Activated effector memory CD4-positive, alpha-beta T cell treated with anti-CD3 and anti-CD28 coated beads, Interleukin-2, amount 50 U/mL, for 16 hours (primary cell): ENCODE measurements at places on chromosomes 12 and 14.
A peak's percentile ranks its signal among the peaks of the same experiment; 100 is the strongest.

GRCh38 chr14:74018174-74018585 lies 908 bp downstream of the ENTPD5 start:
- no peak for DNase-seq

DNA sequence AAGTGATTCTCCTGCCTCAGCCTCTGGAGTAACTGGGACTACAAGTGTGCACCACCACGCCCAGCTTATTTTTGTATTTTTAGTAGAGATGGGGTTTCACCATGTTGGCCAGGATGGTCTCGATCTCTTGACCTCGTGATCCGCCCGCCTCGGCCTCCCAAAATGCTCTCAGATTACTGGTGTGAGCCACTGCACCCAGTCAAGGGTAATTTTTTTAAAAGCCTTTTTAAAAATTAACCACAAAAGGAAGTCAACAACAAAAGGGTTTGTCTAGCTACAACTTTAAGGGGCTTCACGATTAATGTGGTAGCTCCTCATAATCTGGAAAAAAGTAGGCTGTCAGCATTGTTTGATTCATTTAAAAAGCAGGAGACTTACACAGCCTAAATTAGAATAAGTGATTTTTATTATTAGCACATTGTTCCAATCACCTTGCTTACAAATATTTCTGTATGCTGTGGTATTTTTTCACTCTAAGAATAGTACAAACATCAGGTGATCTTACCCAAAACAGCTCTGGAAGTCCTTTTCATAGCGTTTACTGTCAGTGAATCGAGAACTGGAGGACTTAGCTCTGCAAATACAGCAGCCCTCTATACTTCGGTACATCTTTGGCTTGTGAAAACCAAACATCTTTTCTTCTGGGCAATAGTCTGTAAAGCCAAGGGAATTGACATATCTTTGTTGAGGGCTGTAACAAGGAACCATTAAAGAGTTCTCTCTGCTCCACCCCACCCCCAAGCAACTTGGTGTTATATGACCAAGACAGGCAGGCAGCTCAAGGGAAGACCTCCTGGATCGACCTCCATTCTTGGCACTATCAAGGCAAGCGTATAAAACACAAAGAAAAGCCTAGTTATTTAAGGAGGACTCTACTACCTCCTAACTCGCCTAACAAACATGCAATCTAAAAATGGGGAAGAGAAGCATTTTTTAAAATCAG lies 28.1 kb downstream of the SINHCAF start:
- DNase-seq: no peak

- no peak for DNase-seq
Measured at GRCh38 chr12:132484891-132485441, 5.0 kb upstream of the FBRSL1 start.

GRCh38 chr14:77791225-77791600 lies 8.7 kb upstream of the ADCK1 start:
- DNase-seq: no peak

- no peak for DNase-seq
Measured at GRCh38 chr12:63045020-63045860, 105.8 kb downstream of the AVPR1A start.

DNA sequence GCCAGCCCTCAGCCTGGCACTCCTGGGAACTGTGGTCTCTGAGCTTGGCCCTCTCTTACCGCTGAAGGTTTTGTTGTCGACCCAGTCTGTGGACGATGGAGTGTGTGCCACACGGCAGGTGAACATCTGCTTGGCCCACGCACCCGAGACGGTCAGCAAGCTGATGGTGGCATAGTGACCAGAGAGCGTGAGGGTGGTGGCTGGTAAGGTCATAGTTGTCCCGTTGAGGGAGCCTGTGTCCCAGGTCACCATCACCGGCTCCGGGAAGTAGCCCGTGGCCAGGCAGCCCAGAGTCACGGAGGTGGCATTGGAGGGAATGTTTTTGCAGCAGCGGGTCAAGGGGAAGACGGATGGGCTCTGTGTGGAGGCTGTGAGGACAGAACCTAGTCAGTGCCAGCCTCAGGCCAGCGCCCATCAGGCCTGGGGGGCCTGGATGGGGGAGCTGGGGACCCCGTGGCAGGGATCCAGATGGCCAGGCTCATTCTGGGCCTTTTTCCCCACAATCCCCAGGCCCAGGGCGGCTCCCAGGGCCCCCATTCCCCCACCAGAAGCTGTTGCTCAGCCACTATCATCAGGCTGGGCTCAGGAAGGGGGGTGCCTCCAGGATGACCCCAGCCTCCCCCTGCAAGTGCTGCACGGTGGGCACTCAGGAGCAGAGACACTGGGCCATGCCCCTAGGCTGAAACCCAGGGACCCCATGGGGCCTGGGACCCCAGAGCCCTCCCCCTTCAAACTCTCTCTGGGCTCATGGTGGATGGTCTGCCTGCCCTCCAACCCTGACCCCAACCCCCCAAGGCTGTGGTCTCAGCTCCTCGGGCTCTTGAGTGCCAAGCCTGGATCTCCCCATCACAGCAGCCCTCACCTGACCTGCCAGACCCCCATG lies 75.2 kb downstream of the TMEM121 start:
- DNase-seq: peak; percentile 50

GRCh38 chr12:116318576-116319232 lies 41.2 kb upstream of the MED13L start:
- no peak for DNase-seq

- DNase-seq: peak; percentile 51
Measured at GRCh38 chr12:53068811-53069585, 10.2 kb downstream of the SPRYD3 start.

- no peak for DNase-seq
Measured at GRCh38 chr12:49027846-49028555, 9.4 kb upstream of the PRKAG1 start.

DNA sequence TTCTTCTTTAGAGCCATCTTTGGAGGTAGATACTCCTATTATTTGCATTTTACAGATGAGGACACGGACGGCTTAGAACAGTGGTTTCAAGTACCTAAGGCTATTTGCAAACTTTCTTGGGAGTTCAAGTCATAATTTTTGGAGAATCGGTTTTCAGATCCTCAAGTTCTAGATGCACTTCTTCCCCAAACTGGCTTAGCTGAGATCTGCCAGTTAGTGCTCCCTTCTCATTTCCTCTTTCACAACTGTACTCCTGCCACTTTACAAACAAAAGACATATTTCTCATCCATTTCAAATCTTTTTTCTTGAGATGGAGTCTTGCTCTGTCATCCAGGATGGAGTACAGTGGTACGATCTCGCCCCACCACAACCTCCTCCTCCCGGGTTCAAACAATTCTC lies 77.3 kb downstream of the HELB start:
- no peak for DNase-seq

GRCh38 chr12:51349026-51349425 lies 2.5 kb upstream of the CELA1 start:
- no peak for DNase-seq

- no peak for DNase-seq
Measured at GRCh38 chr14:61607570-61608244, 87.6 kb upstream of the HIF1A start.

DNA sequence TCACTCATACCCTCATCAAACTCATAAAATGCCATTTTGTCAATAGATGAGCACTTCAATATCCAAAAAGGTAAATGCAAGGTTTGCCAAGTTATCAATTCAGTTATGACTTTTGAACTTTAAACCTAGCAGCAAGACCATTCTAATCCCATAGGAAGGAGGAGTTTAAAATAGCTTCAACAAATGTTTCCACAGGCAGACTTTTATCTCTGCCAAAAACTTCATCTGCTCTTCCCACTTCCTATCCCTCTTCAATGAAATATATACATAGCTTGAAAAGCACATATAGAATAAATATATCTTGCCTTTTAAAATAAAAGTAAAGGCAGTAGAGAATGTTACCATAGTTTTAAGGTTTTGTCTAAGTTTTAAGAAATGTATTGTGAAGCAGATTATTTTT lies 1749.1 kb upstream of the SEL1L start:
- no peak for DNase-seq

- DNase-seq: no peak
Measured at GRCh38 chr14:105850853-105851581, 324.6 kb downstream of the TMEM121 start.

DNA sequence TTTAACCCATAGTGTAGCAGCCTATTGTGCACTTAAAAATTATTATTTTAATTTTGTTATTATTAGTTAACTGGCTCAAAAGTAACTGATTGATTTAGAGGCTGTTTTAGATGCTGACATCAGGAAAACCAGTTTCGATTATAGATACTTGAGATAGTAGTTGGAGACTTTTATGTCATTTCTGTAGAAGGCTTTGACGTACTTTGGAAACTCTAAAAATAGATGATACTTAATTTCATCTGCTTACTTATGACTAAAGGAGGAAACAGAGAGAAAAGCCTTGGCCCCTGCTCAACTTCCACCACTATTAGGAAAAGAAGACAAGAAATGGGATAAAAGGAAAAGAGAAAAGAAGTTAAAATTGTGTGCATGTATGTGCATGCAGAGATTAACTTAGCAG lies 219.3 kb upstream of the HMGA2 start:
- DNase-seq: no peak

DNA sequence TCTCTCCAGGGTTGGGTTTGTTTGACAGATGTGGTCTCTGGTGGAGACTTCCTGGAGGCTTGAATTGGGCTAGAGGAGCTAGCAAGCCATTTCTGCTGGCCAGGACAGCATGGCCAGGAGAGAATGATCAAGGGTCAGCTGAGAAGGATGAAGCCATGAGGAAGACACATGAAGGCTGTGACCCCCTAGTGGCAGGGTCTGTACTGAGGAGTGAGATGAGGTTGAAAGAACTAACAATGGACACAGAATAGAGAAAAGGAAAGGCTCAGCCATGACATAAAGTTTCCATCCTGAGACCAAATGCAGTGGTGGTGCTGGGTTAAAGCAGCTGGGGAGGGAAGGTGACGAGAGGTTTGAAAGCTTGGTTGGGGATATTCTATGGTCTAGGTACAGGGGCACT lies 89.9 kb downstream of the NT5DC3 start:
- DNase-seq: no peak

- DNase-seq: no peak
Measured at GRCh38 chr14:53896726-53897125, 59.9 kb downstream of the BMP4 start.

DNA sequence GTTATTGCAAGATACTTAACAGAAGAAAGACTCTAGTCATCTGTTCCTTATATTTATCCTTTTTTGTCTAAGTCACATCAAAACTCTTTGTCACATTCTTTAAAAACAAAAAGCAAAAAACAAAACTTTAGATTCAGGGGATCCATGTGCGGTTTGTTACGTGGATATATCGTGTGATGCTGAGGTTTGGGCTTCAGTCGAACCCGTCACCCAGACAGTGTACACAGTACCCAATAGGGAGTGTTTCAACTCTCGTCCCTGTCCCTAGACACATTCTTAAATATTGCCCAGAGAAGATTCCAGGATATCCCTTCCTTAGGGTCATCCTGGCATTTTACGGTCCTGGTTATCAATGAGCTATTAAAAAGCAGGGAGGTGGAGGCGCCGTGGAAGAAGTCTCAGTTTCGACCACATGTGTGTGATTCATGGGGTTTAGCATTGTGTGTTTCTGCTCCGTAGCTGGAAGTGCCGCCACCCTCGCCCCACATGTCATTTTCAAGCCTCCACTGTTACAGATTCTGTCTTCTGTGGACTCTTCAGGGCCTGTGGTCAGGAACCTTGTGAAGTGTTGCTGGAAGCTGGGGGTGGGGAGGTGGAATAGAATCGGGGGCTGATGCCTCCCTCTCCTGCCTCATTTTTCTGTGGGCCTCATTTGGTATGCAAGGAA lies 19.9 kb downstream of the CCND2 start:
- DNase-seq: peak; percentile 80

DNA sequence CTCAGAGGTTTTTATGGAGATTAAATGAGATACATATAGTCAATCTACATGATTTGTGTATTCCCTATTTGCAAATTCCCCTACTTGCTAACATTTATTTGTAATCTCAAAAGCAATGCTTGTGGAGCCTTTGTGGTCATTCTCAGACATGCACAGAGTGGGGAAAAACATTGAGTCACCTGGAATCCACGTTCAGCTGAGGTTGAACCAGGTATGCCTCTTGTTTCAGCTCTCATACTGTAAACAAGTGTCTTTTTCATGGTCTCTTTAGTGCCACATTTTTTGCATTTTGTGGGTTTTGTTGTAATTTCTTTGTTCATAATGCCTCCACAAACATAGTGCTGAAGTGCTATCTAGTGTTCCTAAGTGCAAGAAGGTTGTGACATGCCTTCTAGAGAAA lies 181.9 kb downstream of the BCAT1 start:
- DNase-seq: no peak

GRCh38 chr12:113842699-113843098 lies 123.4 kb downstream of the RBM19 start:
- no peak for DNase-seq

GRCh38 chr12:64821116-64821630 lies 3.3 kb upstream of the TBC1D30 start:
- DNase-seq: no peak

DNA sequence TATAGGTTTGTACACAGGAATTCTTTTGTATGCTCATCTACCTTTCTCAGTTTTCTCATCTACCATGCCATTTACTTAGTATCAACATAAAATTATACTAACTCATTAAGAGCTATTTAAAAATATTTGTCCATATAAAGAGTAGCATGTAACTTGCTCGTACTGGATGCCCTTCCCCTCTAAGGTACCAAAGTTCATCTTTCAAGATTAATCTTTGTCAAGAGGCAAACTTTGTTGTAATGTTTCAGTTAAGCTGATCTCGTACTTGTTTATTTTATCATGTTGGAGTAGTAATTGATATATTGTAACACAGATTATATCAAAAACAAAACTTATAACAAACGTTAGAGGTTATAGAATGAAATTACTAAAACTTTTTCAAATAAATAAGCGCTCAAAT lies 128.5 kb downstream of the PIK3C2G start:
- DNase-seq: no peak

DNA sequence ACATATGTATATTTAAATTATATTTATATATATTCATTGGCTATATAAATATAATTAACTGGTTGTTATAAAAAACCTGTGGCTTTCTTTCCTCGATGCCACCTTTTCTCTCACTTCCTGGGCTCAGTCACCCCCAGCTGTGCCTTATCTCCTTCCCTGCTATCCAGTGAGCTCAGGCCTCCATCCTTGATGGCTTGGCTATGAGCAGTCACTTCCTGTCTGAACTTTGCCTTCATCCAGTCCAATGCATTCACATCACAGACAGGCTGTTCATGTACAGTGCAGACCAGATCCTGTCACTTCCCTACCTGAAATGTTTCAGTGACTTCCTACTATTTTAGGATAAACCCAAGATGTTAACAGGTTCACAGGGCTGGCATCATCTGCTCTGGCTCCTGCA lies 115.3 kb upstream of the PRB2 start:
- DNase-seq: no peak

DNA sequence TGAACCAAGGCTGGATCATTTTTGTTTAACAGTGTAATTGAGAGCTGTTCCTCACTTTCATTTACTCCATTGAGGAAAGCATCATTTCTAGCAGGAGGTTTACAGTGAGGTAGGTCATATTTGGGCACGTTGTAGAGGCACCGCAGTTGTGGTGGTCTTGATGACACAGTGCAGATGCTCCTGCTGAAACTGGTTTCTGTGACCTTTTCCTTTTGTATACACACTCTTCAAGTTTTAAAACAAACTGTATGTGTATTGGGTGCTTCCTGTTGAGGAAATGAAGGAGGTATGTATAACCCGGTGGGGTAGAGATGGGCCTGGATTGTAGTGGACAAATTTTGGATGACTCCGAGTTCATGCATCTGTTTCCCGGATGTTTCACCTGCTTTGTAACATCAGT lies 456.3 kb upstream of the RGS6 start:
- DNase-seq: no peak

GRCh38 chr14:105144666-105145380 lies 23.8 kb downstream of the JAG2 start:
- DNase-seq: peak; percentile 58

GRCh38 chr14:24954700-24955037 lies 95.3 kb downstream of the STXBP6 start:
- DNase-seq: no peak
